ENCODE measurements at places on chromosomes 3 and 15. TPM values are rescaled to one million over a fixed set of nuclear protein-coding genes. Genes with fewer than 3 reads are reported as not detected.
A peak's percentile ranks its signal among the peaks of the same experiment; 100 is the strongest.

DNA sequence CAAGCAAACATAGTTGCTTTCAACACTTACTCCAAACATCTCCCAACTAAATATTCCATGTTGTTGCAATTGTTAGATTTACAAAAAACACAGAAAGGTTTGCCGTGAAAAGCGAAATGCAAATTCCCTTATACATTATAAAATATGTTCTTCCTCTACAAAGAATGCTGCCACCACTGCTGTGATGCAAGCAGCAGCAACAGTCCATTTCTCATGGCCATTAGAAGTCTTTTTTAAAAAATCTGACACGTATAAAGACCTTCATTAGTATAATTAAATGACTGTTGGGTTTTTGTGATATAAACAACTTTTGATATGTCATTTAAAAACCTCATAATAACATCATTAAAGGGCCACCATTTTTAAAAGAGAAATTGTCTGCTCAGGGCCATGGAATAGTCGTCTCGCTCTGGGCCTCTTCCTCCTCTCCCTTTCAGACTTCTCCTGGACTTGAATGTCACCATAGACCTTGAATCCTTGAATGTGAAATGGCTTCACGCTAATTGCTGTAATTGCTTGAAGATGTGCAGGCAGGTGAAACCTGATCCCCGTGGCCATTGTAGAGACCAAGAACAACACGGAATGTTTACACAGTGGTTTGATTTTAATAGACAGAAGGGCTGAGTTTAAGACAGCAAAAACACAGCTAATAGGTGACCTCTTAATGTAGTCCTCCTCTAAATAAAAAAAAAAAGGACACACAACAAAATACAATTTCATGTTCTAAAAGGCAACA lies 450.4 kb downstream of the FOXP1 start:
- no peak for ATAC-seq

DNA sequence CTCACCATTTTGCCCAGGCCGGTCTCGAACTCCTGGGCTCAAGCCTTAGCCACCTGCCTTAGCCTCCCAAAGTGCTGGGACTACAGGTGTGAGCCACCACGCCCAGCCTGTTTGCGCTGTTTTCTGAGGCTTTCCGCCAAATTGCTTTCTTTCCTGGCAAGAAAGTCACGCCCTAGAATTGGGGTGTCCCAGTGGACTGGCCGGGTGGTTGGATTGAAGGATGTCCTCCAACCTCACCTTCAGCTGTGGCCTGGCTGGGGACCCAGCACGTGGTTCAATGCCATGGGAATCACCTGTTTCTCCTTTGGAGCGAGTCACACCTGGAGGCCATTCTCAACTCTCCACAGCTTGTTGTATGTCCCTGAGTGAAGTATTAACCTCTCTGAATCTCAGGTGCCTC lies 5.8 kb upstream of the ANKDD1A start:
- ATAC-seq = no peak

GRCh38 chr3:53171827-53172505 lies 11.0 kb downstream of the PRKCD start:
- no peak for ATAC-seq

DNA sequence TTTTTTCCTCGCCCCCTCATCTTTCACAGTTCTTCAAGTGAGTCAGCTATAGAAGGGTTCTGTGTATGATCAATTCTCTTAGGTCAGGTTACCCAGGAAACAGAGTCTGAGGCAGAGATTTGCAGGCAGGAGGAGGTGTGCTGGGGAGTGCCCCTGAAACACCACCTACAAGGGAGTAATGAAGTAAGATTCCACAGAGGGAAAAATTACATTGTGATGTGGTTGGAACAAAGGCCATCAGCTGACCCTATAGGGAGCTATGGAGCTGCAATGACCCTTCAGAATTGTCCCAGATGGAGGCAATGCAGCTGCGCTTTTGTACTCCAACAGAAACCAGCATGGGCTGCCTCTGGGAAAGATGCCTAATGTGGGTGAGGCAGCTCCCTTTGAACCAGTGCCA lies 142.2 kb upstream of the CNTN3 start:
- ATAC-seq = no peak

DNA sequence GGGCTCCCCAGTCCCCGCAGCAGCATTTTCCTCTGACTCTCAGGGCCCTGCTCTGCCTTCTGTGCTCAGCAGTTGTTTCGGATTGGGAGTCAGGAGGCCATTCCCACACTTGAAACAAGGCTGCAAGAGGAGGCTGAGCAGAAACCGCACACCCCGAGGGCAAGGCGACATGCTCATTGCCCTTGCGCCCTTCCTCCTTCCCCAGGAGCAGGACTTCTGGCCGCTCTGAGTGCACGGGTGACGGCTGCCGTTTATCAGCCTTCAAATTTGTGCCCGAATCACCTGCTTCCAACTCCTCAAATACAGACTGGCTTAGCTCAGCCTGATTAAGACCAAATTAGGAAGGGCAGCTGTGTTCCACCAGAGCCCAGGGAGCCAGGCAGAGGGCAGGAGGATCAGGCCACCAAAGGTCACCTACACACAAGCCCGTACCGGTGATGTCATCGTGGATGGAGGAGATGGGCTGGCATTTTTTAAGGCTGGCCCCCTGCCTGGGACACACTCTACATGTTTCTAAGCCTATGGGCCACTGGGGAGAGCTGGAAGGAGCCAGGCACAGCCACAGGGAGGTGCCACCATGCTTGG lies 38.1 kb downstream of the TM2D3 start:
- ATAC-seq = no peak

DNA sequence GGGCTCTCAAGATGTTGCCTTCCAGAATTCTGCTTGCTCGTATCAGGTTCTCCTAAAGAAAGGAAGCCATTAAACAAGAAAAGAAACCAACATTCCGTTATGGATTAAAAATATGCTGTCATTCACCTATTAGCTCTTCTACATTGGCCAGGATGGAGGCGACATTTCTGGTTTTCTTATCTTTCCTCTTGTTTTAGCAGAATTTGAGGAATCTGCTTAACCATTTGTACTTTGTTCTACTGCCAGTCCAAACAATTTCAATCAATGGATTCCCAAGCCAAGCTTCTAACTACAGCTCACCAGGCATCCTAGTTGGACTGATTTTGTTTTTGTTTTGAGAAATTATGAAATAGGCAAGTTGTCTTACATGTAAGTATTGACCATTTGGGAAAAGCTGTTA lies 164.6 kb upstream of the TSC22D2 start:
- ATAC-seq = no peak

DNA sequence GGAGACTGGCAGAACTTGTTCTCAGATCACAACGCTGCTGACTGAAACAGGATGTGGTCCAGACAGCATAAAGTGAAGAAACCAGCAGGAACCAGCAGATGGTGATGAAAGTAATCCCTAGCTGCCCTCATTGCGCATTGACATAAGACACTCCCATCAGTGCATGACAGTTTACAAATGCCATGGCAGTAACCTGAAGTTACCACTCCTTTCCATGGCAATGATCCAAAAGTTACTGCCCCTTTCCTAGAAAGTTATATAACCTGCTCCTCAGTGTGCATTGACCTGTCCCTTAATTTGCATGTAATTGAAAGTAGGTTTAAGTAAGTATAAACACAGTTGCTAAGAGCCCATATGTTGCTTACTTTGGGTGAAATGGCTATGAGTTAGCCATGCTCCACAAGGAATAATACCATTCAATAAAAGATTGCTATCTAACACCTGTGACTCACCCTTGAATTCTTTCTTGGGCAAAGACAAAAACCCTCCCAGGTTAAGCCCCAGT lies 149.1 kb upstream of the CD96 start:
- peak; percentile 58 for ATAC-seq

- ATAC-seq = peak; percentile 56
Measured at GRCh38 chr15:62847900-62848489, 194.6 kb upstream of the TPM1 start.

GRCh38 chr3:12401208-12401607 lies 83.1 kb upstream of the TSEN2 start:
- no peak for ATAC-seq

- no peak for ATAC-seq
Measured at GRCh38 chr3:166291186-166291955, 454.1 kb upstream of the BCHE start.

GRCh38 chr3:151998744-151999143 lies 125.3 kb downstream of the SUCNR1 start:
- ATAC-seq = no peak

DNA sequence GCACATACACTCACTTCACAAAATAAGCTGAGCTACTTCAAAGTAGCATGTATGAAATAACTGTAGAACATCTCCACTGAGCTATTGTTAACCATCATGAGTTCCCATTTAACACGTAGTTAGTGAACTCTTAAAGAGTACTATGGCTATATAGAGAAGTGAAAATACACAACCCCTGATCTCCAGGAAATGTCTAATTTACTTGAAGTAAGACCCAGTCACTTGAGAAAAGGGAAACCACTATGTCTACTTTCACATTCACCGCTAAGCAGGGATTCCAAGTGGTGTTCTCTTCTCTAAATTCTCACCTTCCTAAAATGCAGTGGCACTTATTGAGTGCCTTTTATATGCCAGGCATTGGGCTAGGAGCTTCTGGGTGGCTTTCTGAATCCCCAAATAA lies 35.0 kb upstream of the COLQ start:
- peak; percentile 24 for ATAC-seq

DNA sequence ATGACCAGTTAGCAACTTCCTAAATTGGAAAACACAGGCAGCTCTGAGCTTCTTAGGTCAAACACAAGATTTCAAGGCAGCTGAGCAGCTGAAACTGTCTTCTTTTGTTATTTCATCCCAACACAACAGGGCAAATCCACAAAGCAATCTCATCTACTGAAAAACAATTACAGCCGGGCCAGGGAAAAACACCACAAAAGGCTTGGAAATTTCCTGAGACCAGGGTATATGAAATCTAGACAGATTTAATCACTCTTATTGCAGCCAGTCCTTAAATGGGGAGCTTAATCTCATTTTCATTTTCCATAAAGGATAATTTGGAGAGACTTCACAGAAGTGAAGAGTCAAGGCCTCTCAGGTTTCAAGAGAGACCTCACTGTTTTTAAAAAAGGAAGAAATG lies 181.8 kb downstream of the SSR3 start:
- ATAC-seq = no peak

DNA sequence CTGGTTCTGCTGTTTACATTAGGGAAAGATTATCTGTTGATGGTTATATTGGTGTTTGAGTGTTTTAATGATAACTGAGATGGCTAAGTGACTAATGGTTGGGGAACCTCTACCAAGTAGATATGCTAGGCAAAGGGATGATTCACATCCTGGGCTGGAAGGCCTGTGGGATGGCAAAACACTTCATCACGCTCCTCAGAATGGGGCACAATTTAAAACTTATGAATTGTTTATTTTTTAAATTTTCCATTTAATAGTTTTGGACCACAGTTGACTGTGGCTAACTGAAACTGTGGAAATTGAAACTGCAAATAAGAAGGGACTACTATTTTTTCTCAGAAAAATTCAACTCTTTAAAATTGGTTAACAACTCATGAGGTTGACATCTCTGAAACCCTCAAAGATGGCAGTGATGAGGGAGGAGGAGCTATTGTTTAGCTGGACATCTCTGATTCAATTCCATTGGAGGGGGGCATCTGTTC lies 100.5 kb upstream of the ZBED2 start:
- ATAC-seq = no peak

BCHE gene
- total RNA-seq = 0.28 TPM

RAD18 gene
- 9.4 TPM for total RNA-seq

AGBL1 gene
- total RNA-seq = not detected

P3H2 gene
- 15.0 TPM for total RNA-seq

Data from esophagus mucosa (tissue), 1 donor.